ENCODE measurements at places on chromosomes 4 and X.

- no peak for DNase-seq
Observed at GRCh38 chr4:97912156-97912555, 231.1 kb downstream of the STPG2 start.

DNA sequence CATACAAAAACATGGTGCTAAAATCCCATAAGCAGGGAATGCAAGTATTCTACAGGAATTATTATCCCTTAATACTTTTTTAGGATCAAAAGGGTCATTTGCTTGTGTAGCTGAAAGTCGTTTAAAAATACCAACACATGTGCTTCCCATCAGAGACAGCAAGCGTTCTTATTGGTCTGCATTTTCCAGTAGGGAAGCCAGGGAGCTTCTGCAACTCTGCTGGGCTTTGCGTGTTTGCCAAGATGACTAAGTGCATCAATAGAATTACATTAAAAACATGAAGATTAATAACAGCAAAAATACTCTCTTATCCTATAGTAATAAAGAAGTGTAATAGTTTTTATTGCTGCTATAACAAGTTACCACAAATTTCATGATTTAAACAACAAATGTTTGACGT, 111.2 kb downstream of the QDPR start:
- no peak for DNase-seq

- no peak for DNase-seq
Observed at GRCh38 chr4:108117418-108118182, 51.1 kb downstream of the LEF1 start.

DNA sequence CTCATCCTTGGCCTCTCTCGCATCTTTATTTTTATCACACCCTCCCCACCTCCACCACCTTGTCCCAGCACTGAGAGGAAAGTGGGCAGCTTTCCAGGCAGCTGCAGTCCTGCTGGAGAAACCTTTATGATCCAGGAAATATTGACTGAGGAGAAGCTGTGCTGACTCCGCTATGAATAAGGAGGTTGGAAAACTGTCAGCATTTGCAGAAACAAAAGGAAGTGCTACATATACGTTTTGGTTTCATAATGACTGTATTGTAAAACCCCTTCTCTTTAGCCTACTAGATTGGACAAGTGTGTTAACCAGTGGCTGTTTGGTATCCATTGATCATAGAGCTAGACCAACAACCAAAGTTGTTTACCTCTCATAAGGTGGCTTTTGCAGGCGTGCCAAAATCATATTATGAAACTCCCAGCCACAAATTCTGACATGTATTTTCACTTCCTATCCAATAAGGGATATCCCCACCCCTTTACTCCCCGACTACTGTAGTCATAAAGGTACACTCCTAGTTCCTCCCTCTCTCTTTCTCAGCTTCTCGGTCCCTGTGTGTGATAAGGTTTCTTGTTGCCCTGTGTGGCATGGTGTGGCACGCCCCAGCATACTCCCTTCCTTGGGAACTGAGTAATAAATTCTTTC, 88.4 kb downstream of the GPR143 start:
- peak; percentile 23 for DNase-seq

GRCh38 chr4:78565971-78566372, 14.4 kb downstream of the ANXA3 start:
- DNase-seq, result no peak

- DNase-seq, result no peak
Observed at GRCh38 chr4:22493523-22493922, 22.3 kb downstream of the ADGRA3 start.

GRCh38 chr4:143391895-143392294, 55.2 kb downstream of the GAB1 start:
- no peak for DNase-seq

GRCh38 chr4:182628544-182628943, 288.6 kb downstream of the DCTD start:
- DNase-seq, result no peak

- DNase-seq, result peak; percentile 69
Observed at GRCh38 chrX:16436348-16437188, 213.4 kb upstream of the S100G start.

DNA sequence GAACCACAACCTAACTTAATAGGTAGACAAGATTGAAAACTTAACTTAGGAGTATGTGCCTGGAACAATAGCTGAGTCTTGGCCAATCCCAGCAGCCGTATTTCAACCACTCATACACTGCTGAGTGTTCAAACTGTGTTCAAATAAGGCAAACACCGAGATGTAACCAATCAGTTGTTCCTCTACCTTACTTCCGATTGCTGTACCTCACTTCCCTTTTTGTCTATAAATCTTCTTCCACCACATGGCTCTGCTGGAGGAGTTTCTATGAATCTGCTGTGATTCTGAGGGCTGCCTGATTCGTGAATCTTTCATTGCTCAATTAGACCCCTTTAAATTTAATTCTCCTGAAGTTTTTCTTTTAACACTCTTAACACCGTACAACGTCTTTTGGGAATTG, 108.0 kb downstream of the ANAPC4 start:
- no peak for DNase-seq

- DNase-seq, result no peak
Observed at GRCh38 chr4:82957045-82957444, 53.6 kb downstream of the LIN54 start.

- DNase-seq, result no peak
Observed at GRCh38 chr4:110886270-110886669, 263.4 kb upstream of the PITX2 start.

DNA sequence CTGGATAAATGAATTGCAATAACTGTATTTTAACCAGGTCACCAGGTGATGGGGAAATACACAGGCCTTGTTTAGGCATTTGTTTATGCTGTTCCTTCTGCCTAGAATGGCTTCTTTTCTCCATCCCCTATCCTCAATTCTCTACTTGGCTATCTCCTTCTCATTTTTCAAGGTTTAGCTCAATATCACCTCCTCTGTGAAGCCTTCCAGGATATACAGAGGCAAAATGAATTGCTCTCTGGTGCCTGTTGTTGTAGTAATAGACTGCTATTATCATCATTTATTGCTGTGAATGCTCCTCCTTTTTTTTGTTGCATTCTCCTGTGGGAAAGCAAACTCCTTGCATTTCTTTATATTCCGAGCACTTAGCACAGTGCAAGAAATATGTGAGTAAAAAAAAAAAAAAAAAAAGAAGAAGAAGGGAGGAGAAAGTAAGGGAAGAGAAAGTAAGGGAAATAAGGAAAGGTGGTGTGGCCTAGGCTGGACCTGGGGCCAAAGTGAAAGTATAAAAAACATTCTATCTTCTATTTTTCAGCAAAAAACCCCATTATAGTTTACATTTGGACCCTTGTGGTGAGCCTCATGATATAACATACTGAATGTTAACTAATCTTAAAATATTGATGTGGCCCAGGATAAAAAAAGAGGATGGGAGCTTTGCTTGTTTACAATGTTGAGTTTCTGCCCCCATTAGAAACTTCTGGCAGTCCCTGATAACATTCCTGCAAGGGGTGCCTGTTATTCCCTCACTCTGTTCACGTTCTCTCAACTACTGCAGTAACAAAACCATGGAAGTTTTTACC, 6.3 kb upstream of the STK26 start:
- no peak for DNase-seq

- DNase-seq, result no peak
Observed at GRCh38 chrX:137032341-137032694, 1.5 kb downstream of the GPR101 start.

DNA sequence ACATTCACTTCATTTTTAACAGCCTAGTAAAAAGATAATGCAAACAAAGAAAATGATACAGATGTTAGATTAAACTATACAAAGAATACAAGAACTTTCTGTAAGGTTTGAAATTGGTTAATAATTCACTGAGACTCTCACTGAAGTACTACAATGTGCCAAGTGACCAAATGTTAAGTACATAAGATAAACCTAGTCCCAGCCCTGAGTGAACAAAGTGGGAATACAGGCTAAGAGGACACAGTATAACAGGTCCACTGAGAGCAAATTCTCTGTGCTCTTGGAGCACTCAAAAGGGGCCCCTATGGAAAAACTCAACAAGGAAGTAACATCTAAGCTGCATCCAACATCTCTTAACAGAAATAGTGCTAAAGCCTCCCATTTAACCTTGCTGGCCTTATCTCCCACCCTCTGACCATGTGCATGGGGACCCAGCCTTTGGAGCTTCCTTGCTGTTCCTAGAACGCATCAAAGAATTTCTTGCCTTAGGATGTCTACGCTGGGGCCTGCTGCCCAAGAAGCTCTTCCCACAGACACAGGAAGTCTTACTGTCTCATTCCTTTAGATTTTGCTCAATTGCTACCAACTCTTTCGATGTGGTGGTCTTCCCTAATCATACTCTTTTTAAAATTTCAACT, 113.4 kb downstream of the ZAR1 start:
- DNase-seq, result no peak

DNA sequence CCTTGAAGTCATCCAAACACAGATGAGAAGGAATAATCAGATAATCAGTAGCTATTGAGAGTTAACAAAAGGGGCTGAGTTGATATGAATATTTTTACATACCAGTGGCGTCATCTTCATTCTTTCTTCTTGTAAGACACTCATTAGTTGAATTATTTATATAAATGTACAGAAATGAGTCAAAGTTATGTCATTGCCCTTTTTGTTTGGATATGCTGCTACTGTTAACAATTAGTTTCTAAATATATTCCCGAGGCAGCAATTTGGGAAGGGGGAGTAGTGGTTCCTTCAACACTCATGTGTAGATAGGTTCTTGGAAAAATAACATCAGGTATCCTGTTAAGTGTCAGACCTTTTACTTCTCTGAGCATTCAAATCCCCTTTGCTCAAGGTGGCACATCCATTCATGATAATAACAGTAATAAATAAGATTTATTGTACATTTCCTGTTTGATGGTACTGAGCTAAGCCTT, 436.6 kb downstream of the SPRY1 start:
- DNase-seq, result no peak

GRCh38 chrX:48937054-48937907, 18.5 kb upstream of the PIM2 start:
- DNase-seq, result peak; percentile 88

DNA sequence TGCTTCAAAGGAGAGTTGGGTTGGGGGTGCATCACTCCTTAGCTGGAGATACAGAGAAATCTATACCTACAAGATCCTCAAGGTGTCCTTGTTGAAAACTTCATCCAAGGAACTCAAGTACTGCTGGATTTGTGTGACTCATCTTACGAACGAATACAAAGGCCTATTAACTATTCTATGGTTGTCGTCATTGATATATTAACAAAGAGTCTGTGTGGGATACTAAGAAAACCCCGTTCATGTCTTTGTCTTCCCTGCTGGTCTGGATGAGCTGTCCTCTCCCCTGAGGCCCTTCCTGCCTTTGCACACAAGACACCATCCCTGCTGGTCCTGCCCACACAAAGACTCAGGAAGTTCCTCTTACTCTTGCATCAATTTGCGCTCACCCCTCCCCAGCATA, 54.9 kb upstream of the IRF2 start:
- no peak for DNase-seq

DNA sequence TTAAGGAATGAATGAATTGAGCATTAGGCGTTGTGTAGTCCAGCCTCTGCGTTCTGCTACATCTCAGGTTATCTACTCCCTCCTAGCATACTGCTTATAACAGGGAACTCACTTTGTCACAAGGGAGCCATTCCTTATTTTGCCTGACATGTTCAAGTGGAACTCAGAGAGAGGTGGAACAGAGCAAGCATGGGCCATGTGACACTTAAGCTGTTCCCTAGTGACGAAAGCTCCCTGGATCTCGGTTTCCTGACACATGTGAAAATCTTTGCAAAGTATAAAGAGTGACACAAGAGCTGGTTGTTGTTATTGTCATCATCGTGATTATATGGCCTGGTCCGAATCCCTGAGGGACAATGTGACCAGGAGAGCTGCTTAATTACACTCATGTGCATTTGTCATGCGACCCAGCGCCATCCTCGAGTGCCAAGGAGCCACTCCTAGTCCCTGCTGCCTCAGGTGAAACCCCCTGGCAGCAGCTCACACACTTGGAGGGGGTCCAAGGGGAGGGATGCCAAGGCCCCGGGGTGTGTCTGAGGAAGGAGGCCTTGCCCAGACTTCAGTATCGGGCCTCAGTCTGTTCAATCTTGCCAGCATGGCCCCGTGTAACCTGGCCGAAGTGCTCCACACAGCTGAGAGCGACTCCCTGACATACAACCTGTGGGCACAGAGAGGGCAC, 98.5 kb upstream of the MAP3K15 start:
- no peak for DNase-seq

DNA sequence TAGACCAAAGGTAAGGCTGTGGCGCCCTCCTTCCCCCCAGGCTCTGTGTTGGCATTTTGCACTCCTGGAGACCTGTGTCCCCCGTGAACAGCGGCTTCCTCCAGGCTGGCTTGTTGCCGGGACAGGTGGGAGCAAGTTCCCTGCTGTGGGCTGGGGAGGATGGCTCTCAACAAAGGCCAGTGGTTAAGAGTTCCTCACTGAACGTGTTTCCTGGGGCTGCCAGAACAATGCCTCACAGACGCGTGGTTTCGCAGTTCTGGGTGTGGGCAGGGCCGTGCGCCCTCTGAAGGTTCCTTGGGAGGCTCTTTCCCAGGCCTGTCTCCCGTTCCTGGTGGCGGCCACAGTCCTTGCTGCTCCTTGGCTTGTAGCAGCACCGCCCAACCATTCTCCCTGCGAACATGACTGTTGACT, 33.4 kb downstream of the NELFA start:
- no peak for DNase-seq

GRCh38 chrX:9578083-9578779, 113.4 kb downstream of the TBL1X start:
- DNase-seq, result no peak

GRCh38 chr4:8901335-8901734, 29.7 kb upstream of the HMX1 start:
- DNase-seq, result no peak

DNA sequence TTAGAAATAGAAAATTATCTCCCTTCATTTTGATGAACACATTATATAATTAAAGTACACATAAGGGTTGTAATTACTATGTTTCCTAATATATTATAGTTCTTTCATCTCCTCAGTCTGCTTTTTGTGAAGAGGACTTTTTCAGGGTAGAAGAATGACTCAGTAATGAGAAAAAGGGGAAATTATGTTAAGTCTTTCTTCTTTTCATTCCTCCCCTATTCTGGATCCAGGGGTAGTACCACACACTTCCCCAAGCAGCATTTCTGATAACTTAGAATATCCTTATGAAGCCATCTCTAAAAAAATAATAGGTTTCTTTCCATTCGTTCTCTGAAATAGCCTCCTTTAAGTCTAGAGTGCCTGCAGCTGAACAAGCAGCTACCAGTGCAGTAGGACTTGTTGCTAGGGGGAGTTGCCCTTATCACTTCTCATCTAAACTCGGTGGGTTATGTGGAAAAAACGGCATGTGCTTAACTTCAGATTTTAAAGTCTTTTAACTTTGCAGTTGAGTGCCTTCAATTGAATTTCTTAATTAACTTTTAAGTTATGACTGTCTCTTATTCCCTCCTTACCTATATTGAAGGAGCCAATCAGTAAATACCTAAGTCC, 184.8 kb downstream of the ARHGAP24 start:
- DNase-seq, result no peak

- DNase-seq, result no peak
Observed at GRCh38 chrX:152537373-152537772, 86.3 kb upstream of the GABRA3 start.

GRCh38 chr4:100848841-100849240, 331.0 kb upstream of the EMCN start:
- no peak for DNase-seq

GRCh38 chr4:55491486-55491885, 55.2 kb downstream of the CLOCK start:
- DNase-seq, result no peak
